ENCODE measurements at places on chromosomes 1 and 21. TPM values are rescaled to one million over a fixed set of nuclear protein-coding genes. Genes with fewer than 3 reads are reported as not detected.

GRCh38 chr1:41013024-41013423, 8.5 kb downstream of the SLFNL1 start:
- no peak for DNase-seq

- DNase-seq: peak; percentile 28
Observed at GRCh38 chr1:180026556-180026955, 71.9 kb downstream of the CEP350 start.

DNA sequence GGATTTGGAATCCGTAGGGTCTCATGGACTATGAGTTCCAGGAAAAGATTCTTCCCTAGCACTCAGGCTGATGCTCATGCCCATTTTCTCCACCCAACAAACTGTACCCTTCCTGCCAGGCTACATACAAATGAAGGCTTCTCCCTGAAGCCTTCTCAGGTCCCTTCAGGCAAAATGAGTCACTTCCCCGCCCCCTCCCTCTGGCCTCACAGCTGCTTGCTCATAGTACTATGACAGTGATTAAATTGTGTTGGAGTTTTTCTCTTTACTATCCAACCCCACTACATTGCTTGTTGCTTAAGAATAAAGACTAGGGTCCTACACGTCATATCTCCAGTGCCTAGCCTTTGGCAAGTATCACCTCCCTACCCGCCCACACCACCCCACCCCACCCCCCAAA, 207.6 kb upstream of the NFIA start:
- peak; percentile 85 for DNase-seq

DNA sequence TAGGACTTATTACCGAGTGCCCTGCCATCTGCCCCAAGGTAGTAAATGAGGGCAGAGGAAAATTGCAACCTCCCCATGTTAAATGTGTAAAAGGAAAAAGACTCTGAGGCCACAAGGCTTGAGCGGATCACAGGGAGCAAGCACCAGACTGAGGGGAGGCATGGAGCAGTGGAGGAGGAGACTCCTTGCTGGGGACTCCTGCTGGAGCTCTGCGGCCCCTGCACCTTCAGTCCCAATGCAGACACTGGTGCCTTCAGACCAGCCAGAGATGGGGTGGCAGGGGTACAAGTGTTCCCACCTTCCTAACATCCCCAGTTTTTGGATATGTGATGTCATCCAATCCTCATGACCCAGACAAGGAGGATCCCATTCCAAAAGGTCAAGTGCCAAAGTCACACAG, 128.4 kb upstream of the NGF start:
- DNase-seq: no peak

DNA sequence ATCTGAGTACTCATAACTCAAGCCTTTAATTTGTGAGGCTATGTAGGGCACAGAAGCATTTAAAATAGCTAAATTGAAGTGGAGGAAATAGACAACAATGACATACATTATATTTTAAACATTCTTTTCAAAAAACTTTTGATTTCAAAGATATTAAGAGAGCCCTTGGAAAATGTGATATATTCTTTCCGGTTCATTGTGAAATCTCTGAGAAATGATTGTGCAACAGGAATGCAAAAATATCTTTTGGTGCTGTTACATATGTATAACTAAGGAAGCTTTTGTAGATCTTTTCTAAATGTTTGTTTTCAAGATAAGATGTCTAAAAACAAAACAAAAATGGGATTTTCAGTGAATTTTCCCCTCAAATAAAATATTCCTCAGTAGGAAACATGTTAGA, 185.2 kb downstream of the LEPR start:
- DNase-seq: no peak

DNA sequence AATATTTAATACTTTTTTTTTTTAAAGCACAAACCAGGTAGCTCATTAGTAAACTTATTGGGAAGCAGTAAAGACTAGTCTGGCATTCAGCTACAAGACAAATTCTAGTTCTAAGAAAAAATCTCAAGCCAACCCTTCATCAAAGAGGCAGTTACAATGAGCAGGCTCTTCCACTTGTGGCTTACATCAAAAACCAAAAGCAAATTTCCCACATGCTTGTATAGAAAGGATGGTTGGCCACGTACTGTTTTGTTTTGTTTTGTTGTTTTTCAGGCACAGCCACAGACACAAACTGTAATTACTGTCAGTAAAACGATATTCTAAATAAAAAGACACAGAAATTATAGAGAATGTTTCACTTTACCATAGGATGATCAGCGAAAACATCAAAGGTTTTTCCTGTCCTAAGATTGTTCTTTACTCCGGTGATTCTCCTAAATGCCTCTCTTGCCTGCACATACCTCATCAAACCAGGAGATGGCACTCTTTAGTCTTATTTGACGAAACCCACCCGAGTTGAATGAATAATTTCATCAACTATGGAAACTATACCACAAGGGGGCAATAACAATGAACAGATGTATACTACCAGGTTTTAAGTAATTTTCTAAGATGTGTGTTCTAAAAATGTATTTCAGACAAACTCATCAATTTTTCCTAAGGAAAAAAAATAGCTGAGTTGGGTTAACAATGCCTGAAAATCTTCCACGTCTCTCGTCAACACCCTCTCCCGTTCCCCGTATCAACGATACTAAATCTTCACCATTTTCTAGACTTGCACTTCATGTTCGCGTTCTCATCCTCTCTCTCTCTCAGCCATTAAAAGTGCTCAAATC, 26.9 kb downstream of the RPL5 start:
- DNase-seq: peak; percentile 68

DNA sequence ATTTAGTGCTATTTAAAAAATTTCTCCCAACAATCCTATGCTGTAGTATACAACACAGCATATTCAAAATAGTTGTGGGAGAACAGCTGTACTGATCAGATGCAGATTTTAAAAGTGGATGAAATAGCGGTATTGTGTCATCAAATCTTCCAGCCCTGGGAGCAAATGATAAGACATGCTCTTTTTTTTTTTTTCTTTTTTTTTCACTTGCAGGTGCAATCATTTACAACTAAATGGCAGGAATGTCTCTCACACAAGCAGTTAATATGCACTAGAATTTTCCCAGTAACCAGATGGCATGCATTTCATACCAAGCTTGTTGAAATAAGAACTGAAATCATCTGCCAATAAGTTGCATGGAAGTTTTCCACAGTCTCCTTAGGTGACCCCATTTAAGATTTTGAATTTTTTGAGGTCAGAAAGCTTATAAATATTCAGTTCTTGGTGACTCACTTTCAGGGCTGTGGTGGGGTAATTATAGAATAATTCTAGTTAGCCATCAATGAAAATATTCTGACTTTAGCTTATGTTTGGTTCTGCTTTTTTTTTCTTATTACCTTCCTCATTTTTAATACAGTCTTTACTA, 623.9 kb upstream of the NR5A2 start:
- DNase-seq: no peak

- no peak for DNase-seq
Observed at GRCh38 chr21:10272216-10272615, 249.2 kb upstream of the TPTE start.

DNA sequence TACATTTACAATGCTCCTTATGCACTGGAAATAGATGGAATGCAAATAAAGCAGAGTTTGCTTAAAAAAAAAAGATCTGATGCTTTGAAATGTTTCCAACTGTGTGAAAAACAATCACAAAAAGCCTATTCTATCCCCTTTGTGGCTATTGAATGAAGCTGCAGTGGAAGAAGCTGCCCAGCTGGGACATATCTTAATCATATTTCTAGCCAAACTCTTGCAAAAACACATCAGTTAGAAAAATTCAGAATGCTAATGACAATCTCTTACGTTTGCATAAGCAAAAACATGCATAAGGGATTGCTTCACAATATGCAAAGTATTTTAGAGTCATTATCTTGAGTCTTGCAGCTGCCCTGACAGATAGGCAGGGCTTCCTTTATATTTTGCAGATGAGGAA, 526.4 kb upstream of the USP24 start:
- DNase-seq: no peak

The EEIG2 gene
- 4.5 TPM for total RNA-seq

The CFHR1 gene
- total RNA-seq: not detected

The PGD gene
- total RNA-seq: 144 TPM

The SMPDL3B gene
- 3.6 TPM for total RNA-seq

The GJB3 gene
- total RNA-seq: 188 TPM

The LIX1L gene
- total RNA-seq: 16.0 TPM

The CHD5 gene
- 0.83 TPM for total RNA-seq

Measured in mammary epithelial cell (primary cell).